Skeletal muscle cell (primary cell): ENCODE measurements at places on chromosomes 4 and X.

DNA sequence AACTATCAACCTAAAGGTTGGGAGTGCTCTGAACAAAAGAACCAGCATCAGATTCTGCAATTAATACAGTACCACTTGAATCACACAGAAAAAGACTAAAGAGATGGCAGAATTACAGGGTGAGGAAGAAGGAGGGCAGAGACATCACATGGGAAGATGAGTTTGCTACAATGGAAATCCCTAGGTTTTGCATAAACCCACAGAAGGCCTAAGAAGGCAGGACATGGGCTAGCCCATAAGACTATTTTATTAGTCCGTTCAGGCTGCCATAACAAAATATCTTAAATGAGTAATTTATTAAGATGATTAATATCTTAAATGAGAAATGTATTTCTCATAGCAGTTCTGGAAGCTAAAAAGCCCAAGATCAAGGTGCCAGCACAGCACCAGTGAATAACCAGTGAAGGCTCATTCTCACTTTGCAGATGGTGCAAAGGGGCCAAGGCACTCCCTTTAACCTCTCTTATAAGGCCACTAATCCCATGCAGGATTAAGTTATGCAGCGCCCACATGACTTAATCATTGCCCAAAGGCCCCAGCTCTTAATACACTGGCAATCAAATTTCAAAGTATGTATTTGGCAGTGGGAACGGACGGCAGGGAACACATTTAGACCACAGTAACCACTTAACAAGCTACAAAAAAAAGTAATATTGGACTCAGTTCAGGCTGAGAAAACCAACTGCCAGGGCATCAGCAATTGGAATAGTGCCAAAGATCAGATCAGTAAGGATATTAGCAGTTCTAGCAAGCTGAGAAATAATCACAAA lies 47.6 kb upstream of the NEUROG2 start:
- no peak for DNase-seq

GRCh38 chrX:7261672-7262332 lies 113.8 kb upstream of the PUDP start:
- DNase-seq: no peak

- no peak for DNase-seq
These were observed 449.2 kb upstream of the ADGRL3 start for GRCh38 chr4:60750962-60751361.

DNA sequence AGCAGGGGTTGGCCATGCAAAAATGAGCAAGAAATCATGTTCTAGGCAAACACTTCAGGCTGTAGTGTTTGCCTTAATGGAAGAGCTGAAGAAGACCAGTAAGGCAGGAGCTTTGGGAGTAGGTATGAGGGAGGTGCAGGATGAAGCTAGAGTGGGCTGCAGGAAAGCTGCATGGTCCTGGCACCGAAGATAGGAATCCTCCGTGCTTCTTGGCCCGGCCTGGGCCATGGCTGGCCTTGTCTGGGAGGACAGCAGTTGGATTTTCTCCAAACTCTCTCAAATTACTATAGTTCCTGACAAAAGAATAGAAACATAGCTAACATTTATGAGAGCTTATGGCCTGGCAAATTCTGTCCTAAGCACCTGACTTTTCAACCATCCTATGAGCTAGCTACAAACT lies 116.5 kb downstream of the UCHL1 start:
- DNase-seq: no peak

DNA sequence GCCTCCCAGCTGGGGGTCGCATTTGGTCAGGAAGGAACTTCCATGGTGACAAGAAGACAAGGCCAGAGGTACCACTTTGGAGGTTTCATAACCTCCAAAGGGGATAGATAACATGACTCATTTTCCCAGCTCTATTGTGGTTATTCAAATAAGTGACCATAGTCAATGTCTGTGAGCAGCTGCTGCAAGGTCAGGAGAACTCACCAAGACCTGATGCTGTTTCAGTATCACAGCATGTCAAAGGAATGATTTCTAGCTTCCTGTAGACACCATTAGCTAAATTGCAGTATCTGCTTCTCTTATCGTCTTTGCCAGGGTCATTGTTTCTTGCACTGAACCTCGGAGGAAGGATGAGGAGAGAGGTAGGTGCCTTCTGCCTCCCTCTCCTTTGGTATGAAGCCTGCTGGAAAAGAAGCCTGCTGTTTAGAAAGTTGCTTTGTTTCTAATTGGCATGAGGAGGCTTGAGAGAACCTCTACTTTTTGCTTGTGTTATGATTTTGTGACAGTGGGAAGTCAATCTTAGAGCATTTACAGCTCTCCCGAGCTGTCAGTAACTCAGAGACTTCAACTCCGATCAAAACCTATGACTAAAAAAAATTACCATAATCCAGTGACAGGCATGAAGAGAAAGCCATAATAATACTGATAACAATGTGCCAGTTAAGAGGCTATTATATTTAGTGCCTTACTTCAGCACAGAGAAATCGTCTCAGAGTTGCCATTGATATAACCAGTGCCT lies 38.0 kb upstream of the GATB start:
- DNase-seq: no peak

DNA sequence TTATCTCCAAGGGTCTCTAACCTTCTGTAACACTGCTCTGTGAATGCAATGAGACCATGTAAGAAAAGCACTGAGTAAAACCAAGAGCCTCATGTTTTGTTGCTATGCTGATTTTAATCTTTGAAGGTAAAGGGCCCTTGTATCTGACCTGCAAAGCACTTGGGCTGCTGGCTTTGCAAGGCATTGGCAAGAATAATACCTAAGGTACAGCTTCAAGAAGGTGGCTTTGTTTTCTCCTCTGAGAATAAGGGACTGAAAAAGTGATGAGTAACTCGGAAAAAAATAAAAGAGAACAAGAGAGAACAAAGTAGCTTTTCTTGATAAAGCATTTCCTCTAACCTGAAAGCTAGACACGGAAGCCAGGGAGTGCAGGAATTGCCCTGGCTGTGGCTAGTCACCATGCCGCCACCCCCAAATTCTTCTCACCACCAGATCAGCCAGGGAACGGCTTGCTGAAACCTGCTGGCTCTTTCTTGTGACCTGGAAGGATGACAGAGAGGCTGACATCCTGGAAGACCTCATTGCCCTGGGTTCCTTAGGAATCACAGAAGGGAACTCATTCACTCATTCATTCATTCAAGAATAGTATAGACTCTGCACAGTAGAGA lies 41.8 kb upstream of the HS3ST1 start:
- no peak for DNase-seq
